Dermis blood vessel endothelial cell (primary cell): ENCODE measurements at places on chromosomes 7 and 10.
A peak's percentile ranks its signal among the peaks of the same experiment; 100 is the strongest.

- no peak for DNase-seq
Observed at GRCh38 chr10:126315494-126316177, 72.6 kb downstream of the ADAM12 start.

DNA sequence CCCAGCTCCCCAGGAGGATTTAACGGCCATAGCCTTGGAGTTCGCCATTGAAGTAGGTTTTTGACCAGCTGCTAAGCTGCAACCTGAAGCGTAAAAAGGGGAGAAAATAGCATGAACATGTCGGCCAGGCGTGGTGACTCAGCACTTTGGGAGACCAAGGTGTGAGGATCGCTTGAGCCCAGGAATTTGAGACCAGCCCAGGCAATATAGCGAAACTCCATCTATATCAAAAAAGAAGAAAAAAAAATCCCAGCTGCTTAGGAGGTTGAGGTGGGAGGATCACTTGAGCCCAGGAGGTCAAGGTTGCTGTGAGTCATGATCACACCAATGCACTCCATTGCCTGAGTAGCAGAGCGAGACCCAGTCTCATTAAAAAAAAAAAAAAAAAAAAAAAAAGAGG lies 32.2 kb upstream of the MCU start:
- DNase-seq, result no peak

GRCh38 chr7:135327458-135327857 lies 93.8 kb downstream of the STRA8 start:
- no peak for DNase-seq

DNA sequence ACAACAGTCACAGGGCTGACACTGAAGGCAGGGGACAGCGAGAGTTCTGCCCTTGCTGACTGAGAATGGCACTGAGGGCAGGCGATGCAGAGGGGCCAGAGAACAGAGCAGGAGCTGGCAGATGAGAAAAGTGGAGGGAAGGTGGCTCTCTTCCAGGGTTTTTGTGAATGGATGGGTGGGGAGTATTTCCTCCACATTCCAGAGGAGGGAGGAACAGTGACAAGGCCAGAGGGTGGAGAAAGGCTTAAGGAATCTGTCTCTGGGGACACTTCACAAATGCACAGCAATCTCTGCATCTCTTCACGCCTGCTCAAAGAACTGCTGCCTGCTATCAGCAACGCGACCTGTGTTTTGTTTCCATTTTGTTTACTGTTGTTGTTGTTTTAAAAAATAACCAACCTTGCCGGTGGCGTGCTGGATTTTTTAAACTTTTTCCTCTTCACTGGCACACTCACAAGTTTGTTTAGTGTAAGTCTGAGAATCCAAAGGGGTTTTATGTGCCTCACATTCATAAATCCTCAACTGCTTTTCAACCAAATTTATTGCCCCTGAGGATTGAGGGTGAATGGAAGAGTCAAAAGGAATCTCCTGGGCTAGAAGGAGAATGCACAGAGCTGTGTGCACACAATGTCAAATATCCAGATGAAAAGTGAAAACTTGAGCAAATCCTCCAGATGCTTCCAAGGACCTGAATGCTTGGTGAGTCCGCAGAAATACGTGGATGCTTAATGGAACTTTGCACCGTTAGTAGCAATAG lies 129.3 kb downstream of the GLI3 start:
- DNase-seq, result peak; percentile 32

GRCh38 chr10:24912215-24912614 lies 40.2 kb downstream of the PRTFDC1 start:
- peak; percentile 41 for DNase-seq

DNA sequence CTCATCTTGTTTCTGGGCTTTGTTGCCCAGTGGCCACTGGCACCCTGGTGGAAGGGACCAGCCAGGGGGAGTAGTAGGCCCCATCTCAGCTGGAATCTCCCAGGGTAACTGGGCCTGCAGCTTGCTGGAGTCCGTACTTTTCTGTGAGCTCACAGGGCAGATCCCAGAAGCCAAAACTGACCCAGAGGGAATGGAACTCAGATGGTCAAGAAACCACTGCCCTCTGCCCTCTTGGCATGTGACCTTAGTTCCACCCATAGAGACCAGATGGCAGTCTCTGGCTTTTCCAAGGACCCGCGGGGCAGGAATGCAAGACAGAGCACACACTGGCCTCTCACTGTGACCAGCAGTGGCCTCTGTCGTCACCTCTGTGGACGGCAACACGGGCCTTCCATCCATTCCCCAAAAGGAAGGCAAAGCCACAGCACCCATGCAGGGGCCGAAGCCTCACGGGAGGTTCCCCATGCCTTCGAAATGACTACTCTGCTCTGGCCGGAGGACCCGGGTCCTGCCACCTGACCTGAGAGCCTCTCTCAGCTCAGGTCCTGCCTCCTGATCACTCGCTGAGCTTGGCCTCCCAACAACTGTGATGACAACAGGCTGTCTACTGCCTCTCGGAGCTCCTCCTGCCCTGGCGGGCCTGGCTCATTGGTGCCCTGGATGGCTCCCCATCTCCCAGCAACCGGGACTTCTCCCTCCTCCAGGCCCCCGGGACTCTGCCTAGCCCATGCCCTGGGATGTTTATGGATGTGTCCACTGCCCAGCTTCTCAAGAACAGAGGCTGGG lies 29.9 kb downstream of the MYL10 start:
- DNase-seq, result no peak

DNA sequence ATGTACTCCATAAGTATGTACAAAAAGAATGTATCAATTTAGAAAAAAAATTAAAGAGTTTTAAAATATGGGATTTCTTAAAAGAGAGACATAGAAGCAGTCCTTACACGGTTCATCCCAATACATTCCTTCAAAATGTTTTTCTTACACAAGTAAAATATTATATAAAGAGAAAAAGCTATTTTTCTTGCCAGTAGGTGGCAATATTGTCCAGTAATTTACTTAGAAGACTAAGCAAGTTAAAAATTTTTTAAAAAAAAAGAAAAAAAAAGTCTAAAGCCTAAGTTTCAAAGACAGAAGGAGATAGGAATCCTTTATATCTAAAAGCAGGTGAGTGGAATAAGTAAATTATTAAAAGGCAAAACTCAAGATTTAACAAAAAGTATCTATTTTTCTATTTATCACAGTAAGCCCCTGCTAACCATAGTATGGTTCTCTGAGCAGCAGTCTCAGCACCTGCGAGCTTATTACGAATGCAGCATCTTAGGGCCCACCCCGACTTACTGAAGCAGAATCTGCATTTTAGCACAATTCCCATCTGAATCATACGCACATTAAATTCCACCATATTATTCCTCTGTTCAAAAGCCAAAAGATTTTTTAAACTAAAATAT lies 240.6 kb downstream of the DGKI start:
- peak; percentile 72 for DNase-seq

GRCh38 chr10:5071411-5072198 lies 22.6 kb upstream of the AKR1C3 start:
- DNase-seq, result peak; percentile 43

GRCh38 chr7:139734395-139734794 lies 43.4 kb downstream of the HIPK2 start:
- peak; percentile 69 for DNase-seq

GRCh38 chr7:151600331-151600730 lies 80.6 kb upstream of the RHEB start:
- no peak for DNase-seq

- DNase-seq, result no peak
Observed at GRCh38 chr10:59108886-59109288, 67.6 kb upstream of the PHYHIPL start.

DNA sequence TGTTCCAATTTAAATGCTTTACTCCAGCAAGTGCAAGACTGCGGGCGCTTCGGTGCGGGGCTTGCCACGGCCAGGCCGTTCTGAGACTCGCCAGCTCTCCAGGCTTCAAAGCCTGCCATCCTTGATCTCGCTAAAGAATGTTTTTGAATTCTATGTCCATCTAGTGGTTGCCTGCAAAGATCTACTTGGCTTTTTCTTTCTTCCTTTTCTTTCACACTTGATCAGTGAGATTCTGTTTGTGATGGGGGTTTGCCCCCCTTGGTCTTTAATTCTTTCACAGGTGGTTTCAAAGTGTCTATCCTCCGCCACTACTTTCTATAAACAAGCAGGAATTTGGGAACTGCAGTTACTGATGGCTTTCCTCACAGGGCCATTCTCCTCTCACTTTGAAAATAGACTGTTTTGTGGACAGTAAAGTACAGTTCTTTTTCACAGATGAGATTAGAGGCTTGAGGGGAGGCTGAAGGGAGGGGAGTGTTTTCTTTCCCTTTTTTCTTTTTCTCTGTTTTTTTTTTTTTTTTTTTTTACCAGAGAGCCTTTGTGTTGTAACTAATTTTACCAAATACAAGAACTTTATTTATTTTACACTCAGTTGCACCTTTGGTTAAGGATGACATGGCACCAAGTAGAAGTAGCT lies 15.2 kb upstream of the FBXW4 start:
- DNase-seq, result peak; percentile 7

DNA sequence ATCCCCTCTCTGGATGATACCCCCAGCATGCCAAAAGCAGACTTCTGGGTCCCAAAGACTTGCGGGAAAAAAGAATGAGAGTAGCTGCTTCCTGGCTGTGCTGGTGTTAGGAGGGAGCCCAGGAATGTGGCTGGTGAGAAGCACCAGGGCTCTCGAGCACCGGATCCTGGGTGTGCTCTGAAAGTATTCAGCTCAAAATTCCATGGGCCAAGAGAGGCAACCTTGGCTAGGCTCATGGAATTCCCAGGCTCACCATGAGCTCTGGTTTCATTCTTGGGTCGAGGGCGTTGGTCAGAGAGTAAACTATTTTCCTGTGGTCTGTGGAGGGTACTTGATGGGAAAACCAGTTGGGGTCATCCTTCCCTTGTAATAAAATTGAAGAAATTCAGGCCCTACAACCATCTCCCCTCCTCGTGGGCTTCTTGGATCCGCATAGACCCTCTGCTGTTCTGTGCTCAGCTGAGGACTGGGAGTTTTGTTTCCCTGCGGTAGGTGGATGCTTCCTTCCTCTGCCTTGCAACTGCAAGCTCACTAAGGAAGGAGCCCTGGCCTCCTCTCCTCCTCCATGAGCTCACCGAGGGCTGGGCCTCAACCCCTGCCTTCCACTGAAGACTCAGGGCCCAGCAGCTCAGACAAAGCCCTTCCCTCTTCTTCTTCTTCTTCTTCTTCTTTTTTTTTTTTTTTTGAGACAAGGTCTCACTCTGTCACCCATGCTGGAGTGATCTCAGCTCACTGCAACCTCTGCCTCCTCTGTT lies 34.5 kb upstream of the AQP1 start:
- no peak for DNase-seq

DNA sequence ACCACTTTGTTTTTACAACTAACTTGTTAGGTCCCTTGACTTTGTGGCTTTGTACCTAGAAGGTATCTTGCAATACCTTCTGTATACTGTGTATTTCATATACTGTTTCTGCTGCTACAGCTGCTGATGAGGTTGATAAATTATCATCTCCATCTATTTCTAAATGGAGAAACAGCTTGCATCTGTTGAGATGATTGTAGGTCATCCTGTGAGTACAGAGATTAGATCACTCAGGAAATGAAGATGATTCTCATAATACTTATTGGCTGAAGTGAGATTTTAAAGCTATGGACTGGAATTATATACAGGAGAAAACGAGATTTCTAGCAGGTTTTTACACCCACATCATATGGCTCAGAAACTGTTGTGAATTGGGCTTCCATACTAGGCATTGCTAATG lies 280.5 kb downstream of the KCND2 start:
- no peak for DNase-seq

DNA sequence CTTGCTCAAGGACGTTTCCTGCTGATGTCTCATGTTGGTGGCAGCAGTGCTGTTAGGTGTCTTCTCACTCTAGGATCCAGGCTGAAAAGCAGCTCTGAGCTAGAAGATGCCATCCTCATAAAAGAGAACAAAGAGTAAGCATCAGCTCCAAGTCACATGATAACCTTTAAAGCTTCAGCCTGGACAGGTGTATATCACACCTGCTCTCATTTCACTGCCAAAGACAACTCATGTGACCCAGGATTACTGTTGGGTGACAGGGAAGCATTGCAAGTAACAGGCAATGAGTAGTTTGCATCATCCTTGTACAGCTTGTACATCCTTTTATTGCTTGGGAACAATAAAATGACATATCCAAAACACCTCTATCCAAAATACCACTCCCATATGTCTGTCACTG lies 423.4 kb upstream of the DPP6 start:
- no peak for DNase-seq

DNA sequence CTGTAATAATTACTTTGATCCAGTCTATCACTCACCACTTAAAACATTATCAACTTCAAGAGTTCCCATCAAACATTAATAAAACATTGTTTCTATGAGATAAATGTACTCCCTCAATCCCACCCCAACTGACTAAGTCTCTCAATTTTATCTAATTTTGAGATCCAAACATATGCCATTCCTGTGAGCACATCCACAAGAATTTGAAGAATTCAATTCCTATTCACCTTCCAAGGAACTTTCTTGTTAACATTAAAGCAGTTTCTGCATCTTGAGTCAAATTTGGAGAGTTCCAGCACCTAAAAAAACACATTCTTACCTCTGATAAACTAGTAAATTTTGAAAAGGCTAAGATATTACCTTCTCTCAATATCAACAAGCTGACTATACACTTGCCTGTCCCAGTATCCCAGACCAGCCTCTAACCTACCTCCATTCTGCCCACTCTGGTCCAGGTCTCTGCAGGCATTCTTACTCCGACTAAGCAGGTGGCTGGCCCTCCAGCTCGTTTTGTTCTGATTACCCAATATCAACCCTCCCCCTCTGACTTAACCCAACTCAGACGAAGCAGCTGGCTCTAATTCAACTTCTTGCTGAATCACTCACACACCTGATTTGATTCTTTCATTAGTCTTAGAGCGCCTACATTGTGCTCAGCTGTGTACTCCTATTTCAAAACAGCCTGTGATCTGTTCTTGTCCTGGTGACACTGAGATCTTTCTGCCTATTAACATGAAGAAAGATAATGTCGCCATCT lies 275.2 kb downstream of the IPMK start:
- DNase-seq, result no peak

DNA sequence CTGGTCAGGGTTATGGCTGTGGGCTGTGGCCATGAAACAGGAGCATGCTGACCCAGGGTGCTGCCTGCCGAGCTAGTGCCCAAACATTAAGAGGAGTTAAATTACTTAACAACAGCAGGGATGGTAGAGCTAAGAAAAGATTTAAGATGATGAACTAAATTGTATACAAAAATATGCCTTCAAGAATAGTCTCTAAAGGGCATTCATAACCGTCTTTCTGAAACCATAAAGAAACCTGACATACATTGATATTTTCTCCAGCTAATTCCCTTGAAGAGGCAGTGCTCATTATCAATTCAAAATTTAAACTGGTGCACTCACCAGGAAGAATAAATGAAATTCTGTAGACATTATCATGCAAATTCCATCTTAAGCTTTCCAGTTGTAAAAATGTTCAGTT lies 265.8 kb upstream of the TAC1 start:
- DNase-seq, result no peak
